ENCODE measurements at places on chromosomes 16 and 17. TPM values are rescaled to one million over a fixed set of nuclear protein-coding genes. Genes with fewer than 3 reads are reported as not detected.
A peak's percentile ranks its signal among the peaks of the same experiment; 100 is the strongest.

DNA sequence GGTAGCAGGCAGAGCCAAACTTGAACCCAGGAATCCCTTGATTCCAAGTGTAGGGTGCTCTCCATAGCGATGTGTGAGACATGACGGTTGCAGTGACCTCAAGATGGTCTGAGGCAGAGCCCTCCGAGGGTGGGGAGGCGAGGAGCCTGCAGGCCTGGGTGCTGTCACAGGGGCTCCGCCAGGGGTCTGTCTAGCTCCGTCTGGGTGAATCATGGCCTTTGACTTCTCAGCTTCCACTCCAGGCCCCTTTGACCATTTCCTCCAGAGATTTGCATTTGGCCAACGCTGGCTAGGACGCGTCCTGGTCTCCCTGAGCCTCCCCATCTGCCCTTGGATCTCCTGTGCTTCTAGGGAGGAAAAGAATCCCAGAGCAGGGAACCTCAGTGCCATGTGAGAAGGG is 104.6 kb downstream of the RAP1GAP2 start:
- no peak overlapping the region for H3K27ac ChIP-seq
- H3K4me1 ChIP-seq = no peaks in the 10 kb centered on the region
- DNase-seq = no peak
- no peak overlapping the region for H3K4me3 ChIP-seq

GRCh38 chr16:84827131-84827574 is 7.4 kb downstream of the CRISPLD2 start:
- H3K4me3 ChIP-seq = no peak overlapping the region
- DNase-seq = no peak
- H3K36me3 ChIP-seq = no peaks in the 10 kb centered on the region
- peaks cover 25% of the 10 kb centered on the region for H3K4me1 ChIP-seq
- H3K27ac ChIP-seq = peak overlapping the region; percentile 74

- no peak overlapping the region for H3K4me3 ChIP-seq
- H3K27ac ChIP-seq = no peak overlapping the region
- peaks cover 27% of the 10 kb centered on the region for H3K36me3 ChIP-seq
- peaks cover 65% of the 10 kb centered on the region for H3K4me1 ChIP-seq
- no peak for DNase-seq
These were observed 96.1 kb downstream of the ZNF778 start for GRCh38 chr16:89313583-89313982.

The HSF5 gene
- 0.30 TPM for total RNA-seq

GRCh38 chr17:10050597-10051101 is 145.6 kb upstream of the RCVRN start:
- no peaks in the 10 kb centered on the region for H3K36me3 ChIP-seq
- no peaks in the 10 kb centered on the region for H3K27me3 ChIP-seq
- no peak for DNase-seq
- H3K4me3 ChIP-seq = no peak overlapping the region
- H3K4me1 ChIP-seq = no peaks in the 10 kb centered on the region

GRCh38 chr17:50683434-50684287 is 24.1 kb downstream of the ANKRD40 start:
- no peak for DNase-seq
- H3K27ac ChIP-seq = no peak overlapping the region
- H3K4me3 ChIP-seq = no peak overlapping the region
- no peaks in the 10 kb centered on the region for H3K27me3 ChIP-seq

Measured in tibial nerve (tissue), 4 donors.